Hair follicle dermal papilla cell (primary cell): ENCODE measurements at places on chromosomes 6 and 20. TPM values are rescaled to one million over a fixed set of nuclear protein-coding genes. Genes with fewer than 3 reads are reported as not detected.

RAET1G gene
- total RNA-seq: 1.3 and 1.9 TPM in 2 replicates

SPAG4 gene
- total RNA-seq: 2.1 and 4.6 TPM in 2 replicates

CRISP3 gene
- not detected in 2 replicates for total RNA-seq

PAK5 gene
- under 0.01 TPM in 1 of 2 replicates, not detected in the other for total RNA-seq

CCN6 gene
- not detected in 2 replicates for total RNA-seq

DEFB124 gene
- total RNA-seq: not detected in 2 replicates

CHRNA4 gene
- not detected in 2 replicates for total RNA-seq

ABHD16B gene
- total RNA-seq: not detected in 2 replicates

TNFAIP3 gene
- total RNA-seq: 3.0 and 7.6 TPM in 2 replicates

TDRD6 gene
- total RNA-seq: 0.12 and 0.16 TPM in 2 replicates

C6orf47 gene
- total RNA-seq: 24.4 and 24.5 TPM in 2 replicates

CYP24A1 gene
- total RNA-seq: not detected in 2 replicates

IRF4 gene
- 0.16 TPM in 1 of 2 replicates, not detected in the other for total RNA-seq

KCNK15 gene
- total RNA-seq: 115 and 133 TPM in 2 replicates

PACSIN1 gene
- total RNA-seq: under 0.01 TPM in 1 of 2 replicates, not detected in the other

RREB1 gene
- total RNA-seq: 32.1 and 42.2 TPM in 2 replicates

FAM162B gene
- 0.61 and 0.81 TPM in 2 replicates for total RNA-seq

RPS18 gene
- total RNA-seq: 1,654 and 1,656 TPM in 2 replicates

FOXA2 gene
- not detected in 2 replicates for total RNA-seq

TP53TG5 gene
- not detected in 2 replicates for total RNA-seq

ULBP2 gene
- total RNA-seq: 2.1 and 3.1 TPM in 2 replicates

ASIP gene
- total RNA-seq: 0.32 TPM in 1 of 2 replicates, not detected in the other

NKX2-2 gene
- not detected in 2 replicates for total RNA-seq

DLK2 gene
- 0.16 TPM in 1 of 2 replicates, not detected in the other for total RNA-seq

AIF1 gene
- total RNA-seq: not detected in 2 replicates

DOK5 gene
- total RNA-seq: 21.3 and 22.3 TPM in 2 replicates

CPNE5 gene
- total RNA-seq: 0.12 and 0.16 TPM in 2 replicates

PCSK2 gene
- total RNA-seq: 0.32 TPM in 1 of 2 replicates, not detected in the other

CCN5 gene
- 50.3 and 59.2 TPM in 2 replicates for total RNA-seq

TPMT gene
- 14.2 and 16.7 TPM in 2 replicates for total RNA-seq

TRAPPC3L gene
- total RNA-seq: 0.49 TPM in 1 of 2 replicates, not detected in the other

EZR gene
- 36.9 and 38.3 TPM in 2 replicates for total RNA-seq

ALDH8A1 gene
- 0.12 and 0.16 TPM in 2 replicates for total RNA-seq

CEP250 gene
- 24.2 and 35.7 TPM in 2 replicates for total RNA-seq

RNF39 gene
- 0.16 TPM in 1 of 2 replicates, not detected in the other for total RNA-seq

KCNK16 gene
- total RNA-seq: not detected in 2 replicates

PRPH2 gene
- total RNA-seq: 2.2 and 2.9 TPM in 2 replicates

ERVFRD-1 gene
- total RNA-seq: not detected in 2 replicates

HCK gene
- 0.65 TPM in 1 of 2 replicates, not detected in the other for total RNA-seq

NRN1 gene
- 117 and 120 TPM in 2 replicates for total RNA-seq

MYB gene
- total RNA-seq: 0.16 and 0.85 TPM in 2 replicates
